ENCODE measurements at places on chromosomes 16 and 17.
A peak's percentile ranks its signal among the peaks of the same experiment; 100 is the strongest.

DNA sequence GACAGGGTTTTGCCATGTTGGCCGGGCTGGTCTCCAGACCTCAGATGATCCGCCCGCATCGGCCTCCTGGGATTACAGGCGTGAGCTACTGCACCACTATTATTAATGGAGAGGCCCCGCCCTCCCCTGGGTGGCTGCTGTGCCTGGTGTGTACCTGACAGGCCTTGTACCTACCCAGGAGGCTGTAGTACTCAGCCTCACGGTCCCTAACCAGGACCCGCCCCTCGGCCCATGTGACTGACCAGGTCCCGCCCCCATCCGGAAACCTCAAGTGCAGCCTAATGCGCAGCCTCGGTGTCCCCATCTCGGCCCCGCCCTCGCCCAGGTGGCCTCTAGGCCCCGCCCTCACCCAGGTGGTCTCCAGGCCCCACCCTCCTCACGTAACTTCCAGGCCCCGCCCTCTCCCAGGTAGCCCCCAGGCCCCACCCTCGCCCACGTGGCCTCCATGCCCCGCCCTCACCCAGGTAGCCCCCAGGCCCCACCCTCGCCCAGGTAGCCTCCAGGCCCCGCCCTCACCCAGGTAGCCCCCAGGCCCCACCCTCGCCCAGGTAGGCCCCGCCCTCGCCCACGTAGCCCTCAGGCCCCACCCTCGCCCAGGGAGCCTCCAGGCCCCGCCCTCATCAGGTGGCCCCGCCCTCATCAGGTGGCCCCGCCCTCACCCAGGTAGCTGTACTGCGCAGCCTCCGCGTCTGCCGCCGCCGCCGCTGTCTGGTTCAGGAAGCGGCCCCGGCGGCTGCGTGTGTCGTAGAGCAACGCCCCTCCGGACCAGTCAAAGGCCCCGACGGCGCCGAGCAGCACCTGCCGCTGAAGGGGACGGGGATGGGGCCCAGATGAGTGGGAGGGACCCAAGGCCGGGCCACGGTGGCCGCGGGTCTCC is 31.0 kb downstream of the HASPIN start:
- DNase-seq: peak; percentile 55

DNA sequence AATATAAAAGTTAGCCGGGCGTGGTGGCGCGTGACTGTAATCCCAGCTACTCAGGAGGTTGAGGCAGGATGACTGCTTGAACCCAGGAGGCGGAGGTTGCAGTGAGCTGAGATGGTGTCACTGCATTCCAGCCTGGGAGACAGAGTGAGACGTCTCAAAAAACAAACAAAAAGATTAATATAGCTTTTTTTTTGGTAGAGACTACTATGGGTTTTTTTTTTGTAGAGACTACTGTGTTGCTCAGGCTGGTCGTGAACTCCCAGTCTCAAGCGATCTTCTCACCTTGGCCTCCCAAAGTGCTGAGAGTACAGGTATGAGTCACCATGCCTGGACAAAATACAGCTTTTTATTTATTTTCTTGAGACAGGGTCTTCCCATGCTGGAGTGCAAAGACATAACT is 20.2 kb downstream of the ZNRF1 start:
- DNase-seq: no peak

DNA sequence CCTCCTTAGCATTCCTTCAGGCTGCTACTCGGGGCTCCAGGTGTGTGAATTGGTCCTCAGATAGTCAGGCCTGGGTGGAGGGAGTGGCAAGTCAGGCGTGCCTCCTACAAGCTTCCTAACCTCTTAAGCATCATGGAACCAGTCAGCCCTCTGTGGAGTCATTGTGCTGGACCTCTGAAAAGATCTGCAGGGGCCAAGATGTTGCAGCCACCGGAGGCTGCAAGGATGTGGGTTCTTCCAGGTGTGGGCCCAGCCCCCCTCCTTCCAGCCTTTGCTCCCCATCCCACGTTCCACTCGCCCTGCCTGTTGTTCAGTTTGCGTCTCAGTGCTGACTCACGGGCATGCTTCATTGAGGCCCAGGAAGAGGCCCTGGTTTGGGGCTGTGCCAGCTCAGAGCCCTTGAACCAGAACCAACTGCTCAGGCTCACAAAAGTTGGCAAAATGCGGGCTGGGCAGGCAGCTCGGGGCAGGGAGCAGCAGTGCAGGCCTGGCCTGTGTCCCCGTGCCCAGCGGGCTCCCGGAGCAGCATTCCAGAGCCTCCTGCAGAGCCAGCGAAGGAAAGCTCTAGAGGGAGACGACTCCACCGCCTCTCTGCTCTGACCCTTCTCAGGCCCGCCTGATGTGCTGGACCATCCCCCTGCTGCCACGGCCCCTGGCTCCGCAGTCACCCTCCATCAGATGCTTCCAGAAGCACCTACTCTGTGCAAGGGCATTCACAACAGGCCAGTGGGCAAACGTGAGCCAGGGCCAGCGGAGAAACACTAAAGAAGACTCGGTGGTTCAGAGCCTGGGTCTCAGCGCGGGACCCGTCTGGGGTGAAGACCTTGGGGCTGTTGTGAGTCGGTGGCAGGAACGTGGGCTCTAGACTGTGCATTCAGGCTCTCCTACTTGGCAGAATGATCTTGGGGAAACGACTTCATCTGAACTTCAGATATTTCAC is 7.5 kb downstream of the LDHD start:
- peak; percentile 46 for DNase-seq

GRCh38 chr17:81083125-81083765 is 48.3 kb downstream of the BAIAP2 start:
- DNase-seq: no peak

DNA sequence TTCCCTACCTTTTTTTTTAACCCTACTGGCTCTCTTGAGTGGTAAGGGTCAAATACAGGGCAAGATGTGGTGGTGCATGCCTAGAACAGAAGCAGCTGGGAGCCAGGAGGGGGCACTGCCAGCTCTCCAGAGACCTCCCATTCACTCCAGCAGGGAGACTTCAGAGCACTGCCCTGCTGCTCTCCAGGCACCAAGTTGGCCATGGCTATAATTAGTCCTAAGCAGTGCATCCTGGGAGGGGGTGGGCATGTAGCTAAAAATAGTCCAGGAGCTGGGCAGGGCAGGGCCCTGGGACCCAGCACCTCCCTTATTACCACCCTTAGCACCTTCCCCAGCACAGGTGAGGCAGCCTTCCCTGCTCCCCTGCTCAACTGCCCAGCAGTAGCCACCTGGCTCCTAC is 3.5 kb downstream of the CORO6 start:
- DNase-seq: no peak

DNA sequence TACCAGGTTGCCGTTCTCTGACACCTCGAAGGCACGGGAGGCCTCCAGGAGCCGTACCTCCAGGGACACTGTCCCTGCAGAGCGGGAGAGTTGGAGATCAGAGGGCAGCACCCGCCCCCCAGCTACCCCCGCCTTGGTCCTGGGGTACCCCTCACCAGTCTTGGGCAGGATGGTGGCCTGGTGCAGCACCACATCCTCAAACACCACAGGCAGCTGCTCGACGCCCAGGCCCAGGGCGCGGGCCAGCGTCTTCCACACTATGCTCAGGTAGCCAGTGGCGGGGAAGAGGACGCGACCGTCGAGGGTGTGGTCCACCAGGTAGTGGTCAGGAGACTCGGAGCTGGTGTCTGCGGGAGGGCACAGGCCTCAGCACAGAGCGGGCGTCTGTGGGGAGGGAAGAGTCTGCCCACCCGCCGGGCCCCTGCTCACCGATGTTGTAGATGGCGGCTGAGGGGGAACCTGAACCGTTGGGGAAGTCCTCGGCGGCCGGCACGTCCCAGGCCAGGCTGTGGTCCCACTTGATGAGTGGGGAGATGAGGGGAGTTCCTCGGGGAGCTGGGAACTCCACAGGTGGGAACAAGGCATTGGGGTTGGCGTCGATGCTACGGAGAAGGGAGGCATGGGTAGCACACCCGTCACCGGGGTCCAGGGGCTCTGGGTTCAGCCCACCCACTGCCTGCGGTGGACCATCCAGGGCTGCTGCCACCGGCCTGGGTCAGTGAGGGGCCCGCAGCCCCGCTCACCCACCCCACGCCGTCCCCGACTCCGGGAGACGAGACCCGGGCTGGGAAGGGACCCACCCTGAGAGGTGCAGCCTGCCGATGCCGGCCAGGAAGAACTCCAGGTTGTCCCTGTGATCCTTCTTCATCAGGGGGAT is 9.8 kb downstream of the FASN start:
- no peak for DNase-seq

DNA sequence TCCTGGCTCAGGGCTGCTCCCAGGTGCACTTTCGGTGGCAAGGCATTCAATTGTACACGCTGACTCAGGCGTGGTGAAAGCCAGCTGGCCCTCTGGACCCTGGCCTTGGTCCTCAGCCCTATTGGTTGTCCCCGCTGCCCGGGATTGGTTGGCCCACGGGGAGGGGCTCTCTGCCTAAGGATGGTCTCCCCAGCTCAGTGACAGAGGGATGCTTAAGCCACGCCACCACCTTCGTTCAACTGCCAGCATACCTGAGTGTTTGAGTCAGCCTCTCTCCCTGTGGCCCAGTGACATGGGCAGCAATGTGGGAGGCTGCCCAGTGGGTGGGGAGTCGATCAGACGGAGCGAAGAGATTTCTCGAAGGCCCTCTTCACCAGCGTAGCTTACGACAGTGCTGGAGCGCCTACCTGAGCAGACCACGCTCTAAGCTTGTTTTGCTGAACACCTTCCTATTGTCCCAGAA is 30.3 kb downstream of the IRF8 start:
- no peak for DNase-seq

DNA sequence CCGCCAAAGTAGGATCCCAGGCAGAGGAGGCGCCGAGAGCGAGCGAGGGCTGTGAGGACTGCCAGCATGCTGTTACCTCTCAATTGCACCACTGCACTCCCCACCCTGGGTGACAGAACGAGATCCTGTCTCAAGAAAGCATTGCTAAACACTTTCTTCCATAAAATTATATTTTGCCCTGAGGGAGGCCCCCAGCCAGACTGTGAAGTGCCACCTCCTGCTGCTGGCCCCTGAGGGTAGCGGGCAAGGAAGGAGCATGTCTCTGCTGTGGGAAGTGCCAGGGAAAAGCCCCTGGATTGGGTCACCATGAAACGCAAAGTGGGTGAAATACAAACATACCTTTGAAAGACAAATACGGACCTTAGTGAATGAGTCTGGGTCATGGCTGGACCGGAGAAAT is 78.0 kb upstream of the AMZ2 start:
- no peak for DNase-seq

DNA sequence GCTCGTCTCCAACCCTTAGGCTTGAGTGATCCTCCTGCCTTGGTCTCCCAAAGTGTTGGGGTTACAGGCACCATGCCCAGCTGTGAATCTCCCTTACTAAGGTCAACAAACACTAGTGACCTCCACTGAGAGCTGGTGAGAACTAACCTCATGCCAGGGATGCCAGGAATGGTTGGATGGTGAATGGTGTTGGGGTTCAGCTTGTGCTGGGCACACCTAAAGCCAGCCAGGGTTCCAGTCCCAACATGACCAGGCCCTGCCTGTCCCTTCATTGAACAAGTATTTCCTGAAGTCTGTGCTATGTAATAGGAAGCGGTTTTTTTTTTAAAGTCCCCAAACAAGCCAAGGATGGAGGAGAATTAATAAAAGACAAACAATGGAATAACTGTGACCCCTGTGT is 56.0 kb upstream of the TOB1 start:
- no peak for DNase-seq

GRCh38 chr16:82016263-82016662 is 5.0 kb upstream of the SDR42E1 start:
- no peak for DNase-seq

GRCh38 chr17:78411241-78411857 is 32.9 kb downstream of the PGS1 start:
- no peak for DNase-seq

- no peak for DNase-seq
Measured at GRCh38 chr17:21215935-21216334, 2.0 kb upstream of the TMEM11 start.

DNA sequence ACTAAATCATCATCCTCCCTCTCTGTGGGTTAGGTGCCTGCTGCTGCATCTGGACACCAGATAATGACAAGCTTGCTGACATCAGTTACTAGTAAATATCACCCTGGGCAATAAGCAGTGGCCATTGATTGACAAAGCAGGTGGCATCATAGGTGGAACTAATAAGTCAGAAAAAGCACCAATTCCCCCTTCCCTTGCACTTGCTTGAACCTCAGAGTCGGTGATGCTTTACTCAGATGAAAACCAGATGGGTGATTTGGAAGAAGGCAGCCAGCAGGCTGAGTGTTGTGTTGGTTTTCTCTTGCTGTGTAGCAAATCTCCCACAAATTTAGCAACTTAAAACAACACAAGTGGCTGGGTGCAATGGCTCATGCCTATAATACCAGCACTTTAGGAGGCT is 146.9 kb upstream of the NOL11 start:
- DNase-seq: no peak

- no peak for DNase-seq
Measured at GRCh38 chr16:46772463-46772862, 24.3 kb upstream of the MYLK3 start.

DNA sequence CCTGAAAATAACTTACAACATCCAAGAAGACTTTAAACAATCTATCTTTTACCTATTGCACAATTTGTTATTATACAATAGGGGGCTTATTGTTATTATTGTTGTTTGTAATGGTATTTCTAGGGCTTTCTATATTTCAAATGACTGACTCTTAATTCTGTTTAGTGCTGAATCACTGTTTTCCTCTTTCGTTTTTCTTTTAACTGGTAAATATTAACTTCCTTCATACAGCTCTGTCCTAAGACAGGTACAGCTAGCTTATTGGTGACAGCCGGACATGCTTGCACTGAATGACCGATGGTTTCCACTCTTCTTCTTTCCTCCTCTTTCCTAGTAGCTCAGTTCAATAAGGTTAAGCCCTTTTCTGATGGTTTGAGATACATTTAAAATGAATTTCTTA is 11.6 kb downstream of the KRTAP9-7 start:
- no peak for DNase-seq

GRCh38 chr16:85689285-85689949 is 663 bp upstream of the GINS2 start:
- DNase-seq: no peak

DNA sequence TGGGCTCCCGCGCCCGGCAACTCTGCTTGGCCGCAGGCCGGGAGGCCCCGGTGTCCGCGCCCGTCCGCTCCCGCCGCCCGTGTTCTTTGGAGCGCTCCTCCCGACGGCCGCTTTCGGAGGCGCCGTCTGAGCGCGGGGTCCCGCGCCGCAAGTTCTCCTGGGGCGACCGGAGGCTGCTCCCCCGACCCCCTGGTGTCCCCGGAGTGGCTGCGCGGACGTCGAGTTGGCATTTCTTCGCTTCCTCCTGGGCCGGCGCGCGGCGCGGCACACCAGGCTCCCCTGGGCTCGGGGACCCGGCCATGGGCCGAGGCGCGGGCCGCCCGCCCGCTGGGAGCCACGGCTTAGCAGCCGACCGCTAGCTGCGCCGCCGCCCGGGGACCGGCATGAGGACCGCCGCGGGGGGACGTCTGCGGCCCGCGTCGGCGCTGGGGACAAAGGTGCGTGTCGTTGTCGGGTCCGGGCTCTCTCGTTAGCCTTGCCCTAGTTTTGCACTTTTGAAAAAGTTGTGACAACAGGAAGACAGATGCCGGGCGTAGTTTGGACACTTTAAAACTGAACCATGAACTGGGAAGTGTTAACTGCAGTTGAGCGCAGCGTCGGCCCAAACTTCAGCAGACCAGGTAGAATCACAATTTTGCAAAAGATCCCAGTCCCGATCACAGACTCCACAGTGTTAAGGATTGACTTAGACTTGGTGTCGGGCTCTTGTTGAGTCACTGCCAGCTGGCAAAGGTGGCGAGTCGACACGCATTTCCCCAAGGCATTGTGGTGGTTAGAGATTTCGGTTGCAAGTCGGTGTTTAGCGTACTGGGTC is 700 bp downstream of the UBN1 start:
- DNase-seq: peak; percentile 3

Measured in stimulated activated CD4-positive, alpha-beta T cell treated with anti-CD3 and anti-CD28 coated beads, Interleukin-1b, Interleukin-23, amount 100 ng/mL, for 1 hour (primary cell).